WERI-Rb-1 (cell line): ENCODE measurements at places on chromosomes 12 and 14.
A peak's percentile ranks its signal among the peaks of the same experiment; 100 is the strongest.

GRCh38 chr12:8123124-8123912 lies at the start of gene CLEC4A:
TSS of gene CLEC4A (plus strand) at chr12:8123617. CDS start at chr12:8123879, 262 bp downstream.
- DNase-seq, result no peak

- no peak for DNase-seq
Observed at GRCh38 chr14:20935303-20935984, 19.8 kb upstream of the RNASE2 start.

DNA sequence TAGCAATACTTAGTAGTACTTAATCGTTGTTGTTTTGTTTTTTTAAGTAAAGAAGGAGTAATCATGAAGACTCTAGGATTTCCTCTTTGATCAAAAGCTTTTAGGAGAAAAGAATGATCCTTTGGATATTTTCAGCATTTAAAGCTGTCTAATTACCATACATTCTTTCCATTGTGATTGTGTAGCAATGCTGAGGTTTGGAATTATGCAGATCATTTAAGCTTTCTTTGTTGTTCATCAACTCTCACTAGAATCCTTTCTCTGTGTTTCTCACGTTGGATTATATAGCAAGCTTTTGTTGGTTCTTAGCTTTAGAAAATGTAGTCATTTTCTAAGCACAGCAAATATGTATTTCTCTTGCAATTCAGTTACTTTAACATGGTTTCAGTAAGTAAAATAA lies 25.8 kb downstream of the CCDC91 start:
- no peak for DNase-seq

DNA sequence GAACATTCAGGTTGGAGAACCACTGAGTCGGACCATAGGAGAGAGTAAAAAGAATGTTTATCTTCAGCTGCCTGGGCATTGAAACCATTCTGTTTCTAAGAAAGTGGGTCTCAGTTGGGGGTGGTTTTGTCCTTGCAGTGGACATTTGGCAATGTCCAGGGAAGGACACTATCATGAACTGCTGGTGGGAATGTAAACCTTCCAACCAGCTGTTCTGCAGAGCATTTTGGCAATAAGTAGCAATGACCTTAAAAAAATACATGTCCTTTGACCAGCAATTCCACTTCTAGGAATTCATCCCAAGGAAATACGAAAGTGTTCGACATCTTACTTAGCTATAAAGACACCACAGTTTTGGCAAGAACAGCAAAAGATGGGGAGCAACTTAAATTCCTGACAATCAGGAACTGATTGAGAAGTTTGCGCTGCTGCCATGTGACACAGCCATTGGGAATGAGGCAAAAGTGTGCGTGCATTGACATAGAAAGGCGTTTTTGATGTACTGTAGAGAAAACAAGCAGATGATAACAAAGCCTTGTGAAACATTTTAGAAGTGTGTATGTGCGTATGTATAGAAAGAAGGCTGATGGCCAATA lies 82.9 kb upstream of the MAP1LC3B2 start:
- DNase-seq, result no peak

DNA sequence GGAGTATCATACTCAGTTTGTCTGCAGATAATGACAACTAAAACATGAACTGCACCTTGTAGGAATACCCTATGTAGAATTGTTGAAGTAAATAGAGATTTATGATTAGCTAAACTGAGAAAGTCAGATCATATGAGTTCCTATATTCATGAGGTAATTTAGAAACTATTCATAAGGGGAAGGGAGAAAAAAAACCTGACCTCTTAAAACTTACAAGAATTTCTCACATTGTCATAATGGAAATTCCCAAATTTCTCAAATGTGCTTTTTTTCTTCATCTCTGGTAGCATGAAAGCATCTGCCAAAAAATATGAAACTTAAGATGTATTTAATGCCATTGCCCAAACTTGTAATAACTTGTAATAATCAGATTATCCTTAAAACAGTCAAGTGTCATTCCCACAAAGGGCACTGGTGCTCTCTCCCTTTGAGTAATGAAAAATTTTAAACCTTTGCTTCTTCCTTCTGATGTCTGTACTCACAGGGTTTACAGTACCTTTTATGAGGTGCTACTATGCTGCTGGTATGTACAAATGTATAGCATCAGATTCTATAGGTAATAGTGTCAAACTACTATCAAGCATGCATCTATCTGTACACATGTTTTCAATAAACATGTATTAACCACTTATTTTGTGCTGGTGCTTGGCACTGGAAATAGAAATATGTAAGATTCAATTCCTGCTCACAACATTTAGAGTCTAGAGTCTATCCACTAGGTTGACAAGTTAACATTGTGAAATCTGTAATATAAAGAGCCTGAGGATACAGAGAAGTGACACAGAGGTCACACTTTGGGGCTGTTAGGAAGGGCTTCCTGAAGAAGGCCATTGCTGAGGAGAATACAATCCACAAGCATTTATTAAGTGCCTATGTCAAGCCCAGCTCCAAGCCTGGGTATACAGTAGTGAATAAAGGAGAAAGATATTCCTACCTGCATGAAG lies 17.4 kb upstream of the DRAM1 start:
- DNase-seq, result no peak

DNA sequence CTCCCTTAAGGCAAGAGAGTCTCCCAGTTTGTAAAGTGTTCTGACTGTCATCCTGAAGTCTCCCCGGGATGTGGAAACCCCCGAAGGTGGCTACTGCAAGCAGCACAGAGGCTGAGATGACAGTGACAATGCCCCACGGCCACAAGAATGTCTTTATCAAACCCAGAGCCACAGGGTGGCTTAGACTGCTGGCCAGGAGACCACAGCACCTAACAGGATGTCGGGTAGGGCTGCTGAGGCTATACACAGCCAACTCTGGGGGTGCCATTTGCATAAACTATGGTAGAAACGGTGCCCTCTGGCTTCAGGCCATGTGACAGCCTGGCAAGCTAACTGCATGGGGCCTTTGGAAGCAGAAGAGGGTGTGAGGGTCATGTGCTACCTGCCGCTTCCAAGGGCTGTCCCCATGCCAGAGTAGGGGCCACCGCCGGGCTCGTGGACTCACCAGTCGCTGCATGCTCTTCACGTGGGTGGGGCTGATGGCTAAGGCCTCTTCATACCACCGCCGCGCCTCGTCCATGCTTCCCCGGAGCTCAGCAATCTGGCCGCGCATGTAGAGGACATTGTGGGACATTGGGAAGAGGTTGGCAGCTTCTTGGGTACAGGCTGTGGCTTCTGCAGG lies 180.9 kb downstream of the CALM1 start:
- DNase-seq, result no peak

DNA sequence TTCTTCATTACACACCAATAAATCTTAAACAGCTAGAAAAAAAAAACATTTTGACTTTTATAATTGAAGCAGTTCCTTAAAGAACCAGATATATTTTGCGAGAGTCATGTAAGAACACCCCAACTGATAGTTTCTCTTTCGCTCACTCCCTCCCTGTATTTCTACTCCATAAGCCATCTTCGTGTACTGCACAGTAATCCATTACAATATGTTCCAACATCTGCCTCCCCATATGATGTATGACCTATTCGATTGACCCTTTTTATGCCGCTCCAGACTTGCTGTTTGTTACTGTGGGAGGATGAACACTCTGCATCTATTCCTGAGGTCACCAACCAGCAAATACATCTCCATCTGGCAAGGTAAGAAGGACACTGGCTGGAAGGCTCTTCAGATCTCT lies 331.7 kb downstream of the SOX5 start:
- DNase-seq, result peak; percentile 23

GRCh38 chr12:110754101-110754793 lies 11.6 kb upstream of the PPP1CC start:
- DNase-seq, result no peak

GRCh38 chr12:79415746-79416435 lies 274.9 kb downstream of the PAWR start:
- no peak for DNase-seq

- DNase-seq, result no peak
Observed at GRCh38 chr12:103556890-103557627, 30.0 kb upstream of the STAB2 start.

GRCh38 chr14:89015016-89015415 lies 190.6 kb downstream of the TTC8 start:
- DNase-seq, result no peak

DNA sequence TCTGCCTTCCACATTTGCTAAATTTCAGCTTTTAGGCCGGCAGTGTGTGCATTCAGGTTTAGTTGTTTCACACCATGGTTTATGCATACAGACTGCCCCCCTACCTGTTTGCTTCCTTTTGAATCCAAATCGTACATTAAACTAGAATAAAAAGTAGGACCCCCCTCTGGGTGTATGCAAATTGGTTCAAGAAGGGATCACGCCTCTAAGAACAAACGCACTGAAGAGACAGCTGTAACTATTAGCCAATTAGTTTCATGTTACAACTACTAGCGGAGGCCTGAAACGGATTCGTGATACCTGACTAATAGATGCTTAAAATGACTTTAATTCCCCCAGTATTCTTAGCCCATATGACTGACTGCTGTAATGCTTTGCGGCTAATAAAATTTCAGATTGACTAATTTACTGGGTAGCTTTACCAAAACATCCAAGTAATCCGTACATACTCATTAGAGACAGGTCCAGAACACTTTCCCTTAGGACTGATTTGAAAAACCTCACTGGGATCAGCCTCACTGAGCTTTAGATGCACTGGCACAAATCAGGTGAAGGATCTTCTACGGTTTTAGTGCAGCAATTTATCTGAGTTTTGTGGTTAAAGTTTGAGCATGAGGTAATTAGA lies 411.8 kb downstream of the NPAS3 start:
- DNase-seq, result no peak

GRCh38 chr14:77605392-77605972 lies 11.0 kb downstream of the SPTLC2 start:
- DNase-seq, result no peak

DNA sequence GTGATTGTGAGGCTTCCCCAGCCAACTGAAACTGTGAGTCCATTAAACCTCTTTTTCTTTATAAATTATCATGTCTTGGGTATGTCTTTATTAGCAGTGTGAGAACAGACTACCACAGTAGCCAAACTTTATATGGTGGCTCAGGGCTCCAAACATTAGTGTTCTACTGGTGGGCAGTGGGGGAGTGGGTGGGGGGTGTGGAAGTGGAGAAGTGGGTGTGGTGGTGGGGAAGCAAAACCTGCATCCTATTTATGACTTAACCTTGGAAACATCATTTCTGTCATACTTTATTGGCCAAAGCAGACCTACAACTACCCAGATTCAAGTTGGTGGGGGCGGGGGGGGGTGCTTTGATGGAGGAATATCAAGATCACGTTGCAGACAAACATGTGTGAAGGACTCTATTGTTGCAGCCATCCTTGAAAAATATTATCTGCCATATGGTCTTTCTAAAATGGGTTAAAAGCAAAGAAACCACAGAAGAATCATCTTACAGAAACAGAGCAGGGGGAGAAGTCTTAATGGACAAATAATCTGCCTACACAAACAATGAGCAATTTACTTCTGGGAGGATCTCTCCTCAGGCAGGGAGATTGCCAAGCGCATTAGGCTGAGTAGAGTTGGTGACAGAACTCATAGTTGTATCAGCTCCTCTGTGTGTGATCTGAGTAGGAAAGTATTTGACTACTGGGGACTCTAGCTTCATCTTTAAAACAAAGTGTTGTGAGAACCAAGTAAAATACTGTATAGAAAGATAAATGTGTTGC lies 1.4 kb upstream of the PWP1 start:
- no peak for DNase-seq

DNA sequence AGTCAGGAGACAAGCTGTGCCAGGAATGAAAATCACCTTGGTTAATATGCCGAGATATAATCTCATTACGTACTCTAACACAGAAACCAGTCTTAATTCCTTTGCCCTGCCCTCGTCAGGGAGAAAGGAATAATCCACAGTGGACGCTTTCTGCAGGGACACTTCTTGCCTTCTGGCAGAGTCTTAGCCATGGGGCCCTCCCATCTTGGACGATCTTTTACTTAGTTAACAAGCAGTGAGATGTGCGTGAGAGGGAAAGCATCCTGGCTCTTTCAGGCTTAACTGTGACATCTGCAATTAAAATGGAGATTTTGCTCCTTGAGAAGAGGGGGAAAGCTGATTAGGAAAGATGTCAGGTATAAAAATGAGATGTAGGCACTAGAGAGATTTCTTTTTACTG lies 246.4 kb downstream of the TMEM132C start:
- peak; percentile 72 for DNase-seq

DNA sequence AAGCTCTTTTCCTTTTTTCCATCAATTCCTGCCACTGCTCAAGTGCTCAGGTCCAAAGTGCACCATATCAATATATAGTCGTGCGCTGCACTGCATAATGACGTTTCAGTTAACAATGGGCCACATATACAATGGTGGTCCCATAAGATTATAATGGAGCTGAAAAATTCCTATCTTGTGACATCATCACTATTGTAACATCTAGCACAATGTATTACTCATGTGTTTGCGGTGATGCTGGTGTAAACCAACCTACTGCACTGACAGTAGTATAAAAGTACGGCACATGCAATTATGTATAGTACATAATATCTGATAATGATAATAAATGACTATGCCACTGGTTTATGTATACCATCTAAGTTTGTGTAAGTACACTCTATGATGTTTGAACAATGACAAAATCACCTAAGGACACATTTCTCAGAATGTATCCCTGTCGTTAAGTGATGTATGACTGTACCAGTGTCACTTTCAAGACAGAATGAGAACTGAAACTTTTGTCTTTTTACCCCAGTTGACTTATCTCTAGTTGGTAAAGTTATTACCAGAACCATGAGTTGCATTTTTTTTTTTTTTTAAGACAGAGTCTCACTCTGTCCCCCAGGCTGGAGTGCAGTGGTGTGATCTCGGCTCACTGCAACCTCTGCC lies 53.7 kb upstream of the INSM2 start:
- DNase-seq, result no peak

DNA sequence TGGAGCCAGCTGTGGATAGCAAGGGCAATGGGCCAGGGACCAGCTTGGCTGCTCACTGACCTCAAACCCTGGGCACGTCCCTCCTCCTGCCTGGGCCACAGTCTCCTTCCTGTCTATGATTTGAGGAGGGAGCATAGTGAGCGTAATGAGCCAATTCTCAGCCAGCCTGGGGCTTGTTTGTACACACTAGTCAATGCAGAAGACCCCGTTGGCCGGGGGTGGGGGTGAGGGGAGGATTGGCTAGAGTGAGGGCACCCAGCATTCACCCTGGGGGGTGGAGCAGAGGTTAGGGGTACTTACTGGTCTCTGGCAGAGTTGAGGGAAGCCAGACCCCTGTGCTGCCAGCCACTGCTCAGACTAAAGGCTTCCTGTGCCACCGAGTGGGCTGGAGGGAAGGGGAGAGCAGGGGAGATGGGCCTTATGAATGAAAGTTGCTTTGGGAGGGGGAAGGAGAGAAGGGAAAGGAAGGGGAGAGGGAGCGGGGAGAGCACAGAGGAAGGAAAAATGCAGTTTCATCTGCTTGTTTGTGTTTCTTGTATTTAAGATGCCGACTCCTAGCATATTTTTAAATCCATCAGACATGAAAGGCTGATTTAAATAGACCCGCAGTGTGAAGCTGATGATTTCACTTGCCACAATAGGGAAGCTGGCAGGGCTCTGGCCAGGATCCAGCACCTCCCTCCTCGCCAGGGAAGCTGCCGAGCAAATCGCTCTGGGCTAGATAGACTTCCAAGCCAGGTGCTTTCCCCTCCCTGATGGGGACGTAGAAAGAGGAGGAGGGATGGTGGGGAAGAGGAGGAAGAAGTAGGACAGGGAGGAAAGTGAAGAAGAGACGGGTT lies 114.0 kb downstream of the PRMT8 start:
- no peak for DNase-seq
